ENCODE measurements at places on chromosomes 2 and 18.
A peak's percentile ranks its signal among the peaks of the same experiment; 100 is the strongest.

DNA sequence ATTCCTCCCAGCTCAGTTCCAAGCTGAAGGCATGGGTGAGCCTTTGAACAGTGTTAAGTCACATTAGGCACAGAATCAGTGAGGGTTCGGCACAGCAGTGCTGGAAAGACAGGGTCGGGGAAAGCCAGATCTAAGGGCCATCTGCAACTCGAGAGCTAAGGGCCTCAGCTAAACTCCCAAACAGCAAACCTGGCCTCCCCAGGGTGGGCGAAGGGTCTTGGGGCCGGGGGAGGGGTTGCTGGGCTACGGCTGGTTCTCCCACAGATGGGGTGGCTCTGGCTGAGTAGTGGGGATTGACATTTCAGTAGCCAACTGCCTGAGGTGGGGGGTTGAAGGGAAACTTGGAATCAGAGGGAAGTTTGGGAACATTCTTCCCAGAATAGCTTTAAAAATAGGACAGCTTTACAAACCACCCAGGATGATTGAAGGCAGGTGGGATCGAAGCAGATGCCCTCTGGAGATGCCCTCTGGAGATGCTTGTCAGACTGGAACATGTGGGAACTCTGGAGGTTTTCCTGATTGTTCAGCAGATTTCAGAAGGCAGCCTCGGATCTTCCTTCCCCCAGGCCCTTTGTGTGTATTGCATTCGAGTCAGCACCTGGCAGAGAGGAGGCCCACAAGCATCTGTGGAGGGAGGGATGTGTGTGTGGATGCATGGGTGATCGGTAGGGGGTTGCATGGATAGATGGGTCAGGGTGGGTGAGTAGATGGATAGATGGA is 156.4 kb downstream of the SMAD7 start:
- no peak for DNase-seq

- DNase-seq, result peak; percentile 52
These were observed 1.3 kb upstream of the CLIP4 start for GRCh38 chr2:29113891-29114321.

DNA sequence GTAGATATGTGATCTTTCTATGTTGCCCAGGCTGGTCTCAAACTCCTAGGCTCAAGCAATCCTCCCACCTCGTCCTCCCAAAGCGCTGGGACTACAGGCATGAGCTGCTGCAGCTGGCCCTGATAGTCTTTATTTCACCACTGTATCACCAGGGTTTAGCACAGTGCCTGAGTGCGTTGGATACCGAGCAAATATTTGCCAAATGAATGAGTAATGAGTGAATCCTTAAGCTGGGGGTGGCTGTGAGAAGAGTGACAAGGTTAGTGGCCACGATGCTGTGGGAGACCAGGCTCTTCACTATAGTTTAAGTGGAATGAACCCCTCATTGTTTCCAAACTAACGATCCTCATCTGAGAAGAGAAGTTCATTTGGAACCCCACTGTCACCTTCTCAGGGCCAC is 60.8 kb upstream of the FAM136A start:
- no peak for DNase-seq

DNA sequence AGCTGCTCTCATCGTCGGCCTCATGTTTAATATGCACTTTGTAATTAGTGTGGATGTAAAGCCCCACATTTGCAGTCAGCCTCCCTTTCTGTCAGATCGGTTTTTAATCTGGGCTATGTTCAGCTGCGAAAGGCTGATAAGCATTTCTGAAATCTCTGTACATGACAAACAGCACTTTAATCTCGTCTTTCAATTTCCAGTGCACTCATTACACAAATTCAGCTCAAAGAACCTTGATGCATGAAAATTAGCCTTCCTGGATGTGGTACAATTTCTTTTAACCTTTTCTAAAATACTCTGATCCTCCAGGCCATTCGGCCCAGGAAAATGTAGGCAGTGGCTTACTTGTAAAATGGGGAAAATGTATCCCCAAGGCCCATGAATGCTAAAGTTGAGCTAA is 265.1 kb downstream of the RND3 start:
- DNase-seq, result no peak

GRCh38 chr2:97906307-97906706 is 89.4 kb downstream of the TMEM131 start:
- DNase-seq, result no peak

DNA sequence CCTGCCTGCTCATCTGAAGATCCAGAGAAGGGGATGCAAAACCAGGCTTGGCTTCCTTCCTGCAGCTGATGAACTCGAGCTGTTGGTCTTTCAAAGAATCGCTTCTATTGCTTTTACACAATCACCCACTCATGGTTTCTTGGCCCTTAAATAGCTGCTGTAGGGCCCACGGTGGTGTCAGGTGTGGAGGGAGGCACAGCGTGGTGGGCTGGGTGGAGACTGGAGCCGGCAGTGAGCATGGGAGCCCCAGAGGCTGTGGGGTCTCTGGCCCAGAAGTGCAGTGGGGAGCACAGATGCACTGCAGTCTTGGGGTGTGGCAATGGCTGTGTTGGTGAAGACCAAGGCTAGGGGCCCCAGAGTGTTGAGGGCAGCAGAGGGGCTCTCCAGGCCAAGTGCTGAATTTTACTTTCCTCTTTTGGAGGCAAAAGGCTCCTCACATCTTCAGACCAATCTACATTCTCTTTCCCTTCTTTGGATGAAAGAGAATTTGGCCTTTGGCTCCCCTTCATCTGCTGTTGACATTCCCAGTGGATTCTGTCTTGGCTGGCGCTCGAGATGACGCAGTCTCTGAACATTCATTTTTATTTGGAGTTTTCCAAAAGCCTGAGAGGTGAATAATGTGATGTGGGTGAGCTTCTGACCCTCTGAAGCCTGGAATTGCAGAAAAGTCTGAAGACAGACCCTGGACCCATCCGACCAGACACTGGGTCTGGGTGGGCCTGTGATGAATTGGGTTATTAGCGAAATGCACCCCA is 70.1 kb upstream of the ASB18 start:
- DNase-seq, result no peak

- DNase-seq, result peak; percentile 55
These were observed 478 bp downstream of the CLHC1 start for GRCh38 chr2:55231546-55232083.

GRCh38 chr2:54757500-54757899 is 34.0 kb downstream of the EML6 start:
- peak; percentile 62 for DNase-seq

- DNase-seq, result no peak
These were observed 296.7 kb downstream of the ARHGAP15 start for GRCh38 chr2:143425896-143426295.

GRCh38 chr2:234341306-234341985 is 155.4 kb downstream of the ARL4C start:
- no peak for DNase-seq

- DNase-seq, result no peak
These were observed 113.5 kb downstream of the ESCO1 start for GRCh38 chr18:21486905-21487437.

GRCh38 chr2:197360744-197361156 is 50.2 kb upstream of the ANKRD44 start:
- DNase-seq, result peak; percentile 48

DNA sequence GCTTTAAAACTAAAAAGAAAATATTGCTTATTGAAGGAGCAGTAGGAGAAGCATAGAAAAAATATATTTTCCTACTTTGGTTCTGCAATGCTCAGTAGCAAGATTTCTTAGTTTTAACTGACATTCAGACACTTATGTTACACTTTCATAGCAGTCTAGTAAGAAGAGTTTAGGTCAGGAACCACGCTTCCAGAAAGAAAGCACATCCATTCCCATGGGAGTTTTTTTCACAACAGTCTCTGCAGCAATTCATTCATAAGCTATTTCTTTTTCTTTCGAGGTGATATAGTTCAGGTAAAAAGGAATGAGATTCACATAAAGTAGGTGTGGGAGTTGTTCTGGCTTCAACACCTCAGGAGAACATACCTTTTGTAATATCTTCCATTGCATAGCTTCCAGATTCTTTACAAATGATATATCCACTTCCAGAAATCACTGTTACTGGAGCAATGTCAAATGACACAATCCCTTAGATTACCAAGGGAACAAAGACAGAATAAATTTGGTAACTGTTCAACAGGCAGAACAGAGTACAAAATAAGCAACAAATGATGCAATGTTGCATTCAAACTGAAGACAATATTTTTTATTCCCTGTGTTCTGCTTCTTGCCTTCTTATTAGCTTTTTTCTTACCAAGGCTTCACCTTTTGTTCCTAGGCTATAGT is 95.2 kb upstream of the GULP1 start:
- no peak for DNase-seq

- peak; percentile 9 for DNase-seq
These were observed 204.2 kb downstream of the MBD2 start for GRCh38 chr18:54020156-54020745.

DNA sequence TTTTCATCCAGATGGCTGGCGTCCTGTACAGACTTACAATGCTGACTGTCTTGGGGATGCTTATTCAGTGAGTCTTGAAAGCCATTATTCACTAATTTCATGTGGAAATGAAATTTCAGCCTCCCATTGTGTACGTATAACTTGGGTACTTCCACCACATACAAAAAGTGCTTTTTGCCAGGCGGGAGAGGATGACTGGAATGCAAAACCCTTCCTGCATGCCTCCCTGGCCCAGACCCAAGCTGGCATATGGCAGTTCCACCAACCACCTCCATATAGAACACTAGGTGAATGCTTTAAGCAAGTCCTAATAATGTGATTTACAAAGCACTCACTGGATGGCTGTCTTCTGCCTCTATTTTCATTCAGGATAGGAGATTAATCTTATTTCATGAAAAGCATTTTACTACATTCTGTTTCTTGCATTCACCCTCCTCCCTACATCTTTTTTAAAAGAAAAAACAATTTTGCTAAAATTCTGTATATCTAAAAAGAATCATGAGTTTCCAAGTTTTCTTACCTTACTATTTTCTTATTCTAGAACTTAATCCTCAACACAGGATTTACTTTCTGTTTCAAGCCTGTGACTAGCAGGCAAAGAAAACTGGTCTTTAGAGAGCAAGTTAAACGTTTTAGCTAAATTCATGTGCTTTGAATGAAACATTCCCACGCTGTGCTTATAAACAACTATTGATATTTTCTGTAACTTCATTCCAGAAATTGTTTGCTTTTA is 327.6 kb downstream of the NCKAP5 start:
- peak; percentile 30 for DNase-seq

DNA sequence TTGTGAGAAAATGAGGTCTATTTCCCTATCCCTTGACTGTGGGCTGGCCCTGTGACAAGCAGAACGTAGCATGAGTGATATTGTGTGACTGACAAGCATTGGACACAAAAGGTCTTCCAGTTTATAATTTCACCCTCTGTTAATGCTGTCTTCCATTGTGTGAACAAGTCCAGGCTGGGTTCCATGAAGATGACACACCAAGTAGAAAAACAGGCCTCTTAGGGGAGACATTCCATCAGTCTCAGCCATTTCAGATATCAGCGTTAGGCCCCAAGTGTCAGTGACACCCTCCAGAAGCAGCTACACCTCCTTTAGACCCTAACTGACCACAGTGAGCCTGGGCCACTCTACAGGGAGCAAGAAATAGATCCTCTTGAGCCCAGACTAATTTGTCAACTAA is 511.3 kb downstream of the FBXO15 start:
- DNase-seq, result no peak

DNA sequence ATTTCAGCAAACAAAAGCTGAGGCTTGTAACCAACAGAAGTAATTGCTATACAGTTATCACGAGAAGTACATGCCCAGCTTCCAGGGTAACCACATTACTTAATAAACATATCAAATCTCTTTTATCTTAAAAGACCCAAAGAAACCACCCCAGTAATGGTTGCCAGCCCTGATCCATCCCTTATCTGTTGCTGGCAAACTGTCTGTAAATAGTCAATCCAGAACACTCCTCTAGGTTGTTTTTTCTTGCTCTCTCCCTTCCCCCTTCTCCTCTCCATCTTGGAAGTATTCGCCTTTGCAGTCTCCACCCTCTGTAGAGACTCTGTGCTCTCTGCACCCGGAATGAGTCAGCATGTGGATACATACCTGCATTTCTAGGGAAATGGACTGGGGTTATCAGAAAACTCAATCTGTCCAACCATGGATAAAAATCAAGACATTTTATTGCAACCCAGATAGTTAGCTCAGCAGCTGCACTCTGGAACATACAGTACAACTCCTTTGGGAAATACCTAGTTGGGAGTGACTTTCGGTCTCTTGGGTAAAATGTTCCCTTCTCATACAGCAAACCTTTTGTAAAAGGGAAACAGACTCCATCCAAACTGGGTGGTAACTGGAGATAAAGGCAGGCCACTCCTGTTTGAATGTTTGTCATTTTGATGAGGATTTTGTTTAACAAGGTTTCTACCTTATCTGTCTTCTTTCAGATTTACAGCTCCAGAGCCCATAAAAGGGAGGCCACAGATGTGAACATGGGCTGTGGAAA is 123.5 kb upstream of the FOSL2 start:
- no peak for DNase-seq

GRCh38 chr2:69171116-69171896 is 158.3 kb downstream of the ANTXR1 start:
- DNase-seq, result no peak

- peak; percentile 44 for DNase-seq
These were observed 669.6 kb upstream of the VRK2 start for GRCh38 chr2:57376985-57377384.

DNA sequence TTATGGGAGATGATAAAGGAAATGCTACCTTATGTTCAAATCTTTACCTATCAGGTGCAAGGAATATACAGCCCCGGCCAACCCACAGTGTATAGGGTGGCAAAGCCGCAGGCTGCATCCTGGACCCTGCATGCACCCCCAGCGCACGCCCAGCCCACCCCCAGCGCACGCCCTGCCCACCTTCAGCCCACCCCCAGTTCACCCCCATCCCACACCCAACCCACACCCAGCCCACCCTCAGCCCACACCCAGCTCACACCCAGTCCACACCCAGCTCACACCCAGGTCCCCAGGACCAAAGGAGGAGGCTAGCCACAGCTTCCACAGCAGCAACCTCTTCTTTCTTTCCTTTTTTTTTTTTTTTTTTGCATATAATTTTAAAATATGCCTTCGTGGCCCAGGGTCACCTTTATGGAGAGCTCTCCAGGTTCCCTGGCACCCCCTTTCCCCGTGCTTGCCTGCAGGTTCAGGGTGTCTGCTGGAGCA is 120.9 kb downstream of the PTGR3 start:
- no peak for DNase-seq
